Hypothalamus (tissue), 51 donors: ENCODE measurements at places on chromosomes 1 and 21.

DNA sequence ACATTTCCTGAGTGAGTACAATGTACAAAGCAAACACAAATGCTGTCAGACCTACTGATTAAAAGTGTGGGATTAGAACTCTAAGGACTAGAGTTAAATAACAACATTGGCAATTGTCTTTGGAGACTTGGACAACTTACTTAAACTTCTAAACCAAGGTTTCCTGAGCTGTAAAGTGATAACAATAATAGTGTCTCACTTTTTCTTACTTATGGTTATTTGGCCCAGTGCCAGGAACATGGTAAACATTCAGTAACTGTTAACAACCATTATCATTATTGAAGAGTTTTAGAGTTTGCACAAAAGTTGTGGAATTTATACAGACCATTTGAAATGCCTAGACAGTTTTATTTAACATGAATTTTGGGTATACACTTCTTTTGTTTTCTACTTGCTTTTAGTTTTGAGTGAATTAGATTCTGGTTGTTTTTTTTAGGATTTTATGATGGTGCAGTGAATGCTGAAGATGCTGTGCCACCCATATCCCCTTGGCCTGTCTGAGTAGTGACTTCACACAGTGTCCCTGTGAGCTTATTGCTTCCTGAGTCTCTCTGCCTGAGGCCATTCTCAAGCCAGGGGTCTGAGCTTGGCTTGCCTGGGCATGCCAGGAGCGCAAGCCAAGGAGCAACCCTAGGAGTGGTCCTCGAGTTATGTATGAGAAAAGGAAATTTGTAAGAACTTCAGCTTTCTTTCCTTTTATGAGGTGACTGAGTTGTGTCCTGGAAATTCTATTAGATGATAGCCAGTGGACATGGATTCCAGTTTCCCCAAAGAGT, 932.8 kb downstream of the TTLL7 start:
- no peak for DNase-seq

DNA sequence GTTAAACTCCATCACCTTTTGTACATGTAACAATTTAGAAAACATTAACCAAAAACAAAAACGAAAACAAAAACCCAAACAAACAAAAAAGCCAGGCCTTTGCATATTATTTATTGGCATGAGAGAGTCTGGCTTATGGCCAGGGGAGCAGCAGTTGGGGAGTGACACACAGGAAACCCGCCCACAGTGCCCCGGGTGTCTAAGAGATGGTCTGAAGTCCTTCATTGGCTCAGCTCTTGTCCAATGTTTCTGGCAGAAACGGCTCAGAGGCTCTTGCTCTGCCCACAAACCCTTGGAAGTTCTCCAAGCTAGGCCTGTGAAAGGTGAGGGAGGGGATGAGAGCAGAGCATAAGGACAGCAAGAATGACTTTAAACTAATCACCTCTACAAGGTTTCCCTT, 131.5 kb downstream of the CNIH3 start:
- DNase-seq: no peak

GRCh38 chr1:19892628-19893168, 10.5 kb downstream of the OTUD3 start:
- DNase-seq: no peak

DNA sequence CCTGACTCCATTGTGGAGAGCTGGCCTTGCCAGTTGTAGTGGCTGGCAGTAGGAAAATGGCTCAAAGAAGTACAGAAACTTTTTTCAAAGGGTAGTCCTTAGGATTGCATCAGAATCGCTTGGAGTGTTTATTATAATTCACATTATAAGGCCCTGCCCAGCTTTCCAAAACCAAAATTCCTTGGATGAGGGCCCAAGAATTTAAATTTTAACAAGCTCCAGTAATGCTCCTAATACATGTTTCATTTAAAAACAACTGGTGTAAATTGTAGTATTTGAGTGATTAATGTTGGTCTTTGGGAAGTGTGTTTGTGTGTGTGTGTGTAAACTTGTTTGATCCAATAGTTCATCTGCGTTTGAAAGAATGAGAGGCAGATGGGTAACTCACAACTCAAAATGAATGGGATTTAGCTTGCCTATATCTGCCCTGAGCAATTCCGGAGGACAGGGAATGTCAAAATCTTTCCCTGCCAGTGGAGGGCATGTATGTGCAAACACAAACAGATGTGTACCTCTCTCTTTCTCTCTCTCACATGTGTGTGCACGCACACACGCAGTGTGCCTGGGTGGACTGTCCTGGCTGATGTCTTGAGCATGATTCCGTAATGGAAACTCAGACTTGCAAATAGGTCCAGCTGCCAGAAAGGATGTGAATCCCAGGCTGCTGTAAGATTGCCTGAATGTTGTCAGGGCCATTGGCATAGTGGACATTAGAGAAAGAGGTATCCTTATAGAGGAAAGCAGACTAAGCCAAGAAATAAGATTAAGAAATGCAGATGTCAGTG, 293.1 kb downstream of the LMX1A start:
- no peak for DNase-seq

DNA sequence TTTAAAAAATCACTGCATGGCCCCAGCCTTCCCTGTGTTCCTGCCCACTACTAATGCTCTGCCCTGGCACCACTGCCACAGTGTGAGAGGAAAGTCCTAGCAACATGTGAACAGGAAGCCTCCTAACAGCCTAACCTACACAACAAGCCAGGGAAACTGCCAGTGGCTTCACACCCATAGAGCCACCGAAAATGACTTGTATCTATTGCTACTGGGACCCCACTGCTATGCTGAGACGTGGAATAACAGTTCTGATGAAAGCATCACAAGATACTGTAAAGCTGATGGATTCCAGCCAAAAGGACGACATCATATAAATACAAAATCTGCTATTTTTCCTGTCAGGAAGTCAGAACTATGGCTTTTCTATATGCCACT, 74.9 kb downstream of the JAK1 start:
- no peak for DNase-seq

- no peak for DNase-seq
Measured at GRCh38 chr1:47507881-47508701, 70.2 kb downstream of the FOXD2 start.

GRCh38 chr1:226118357-226118756, 55.8 kb downstream of the H3-3A start:
- no peak for DNase-seq

GRCh38 chr1:160117709-160118183, 2.2 kb downstream of the ATP1A2 start:
- DNase-seq: peak; percentile 86

DNA sequence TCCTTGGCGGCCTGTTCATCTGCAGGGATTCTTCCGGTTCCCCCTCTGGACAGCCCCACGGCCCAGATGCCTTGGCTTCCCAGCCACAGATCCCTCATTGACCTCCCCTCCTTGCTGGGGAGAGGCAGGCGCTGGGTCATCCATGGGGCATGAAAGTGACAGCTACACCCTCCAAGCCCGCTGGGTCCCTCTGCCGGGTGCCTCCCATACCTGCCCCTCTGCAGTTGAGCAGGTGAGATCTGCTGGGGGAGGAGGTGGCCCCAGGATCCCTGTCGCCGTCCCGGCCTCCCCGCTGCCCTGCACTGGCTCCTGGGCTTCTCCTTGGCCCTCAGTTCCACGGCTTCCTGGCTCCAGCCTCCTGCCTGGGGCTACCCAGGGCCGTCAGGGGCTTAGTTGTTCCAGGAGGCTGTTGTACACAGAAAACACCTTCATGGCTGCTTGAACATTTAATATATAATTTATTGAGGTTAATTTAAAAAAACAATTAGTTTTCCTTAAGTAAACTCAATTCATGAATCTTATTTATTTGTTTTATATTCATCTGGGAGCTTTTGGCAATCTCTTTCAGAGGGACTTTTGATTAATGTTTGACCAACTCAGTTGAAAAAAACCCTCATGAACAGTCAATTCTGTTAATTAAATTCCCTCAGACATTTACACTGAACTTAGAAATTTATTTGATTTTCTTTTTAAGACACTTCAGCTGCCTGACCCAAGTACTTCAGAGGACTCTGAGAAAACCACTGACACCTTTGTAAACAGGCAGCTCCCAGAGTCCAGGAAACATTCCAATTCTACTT, 67.6 kb upstream of the ABCG1 start:
- no peak for DNase-seq
